ENCODE measurements at places on chromosomes 12 and 14. TPM values are rescaled to one million over a fixed set of nuclear protein-coding genes. Genes with fewer than 3 reads are reported as not detected.

GRCh38 chr14:34030864-34031263 is 80.0 kb upstream of the EGLN3 start:
- DNase-seq: no peak

GRCh38 chr12:69986114-69986513 is 161.1 kb downstream of the MYRFL start:
- no peak for DNase-seq

RASSF9 gene
- 1.2 TPM for total RNA-seq

- DNase-seq: no peak
These were observed 68.6 kb downstream of the HMGA2 start for GRCh38 chr12:65892841-65893251.

DNA sequence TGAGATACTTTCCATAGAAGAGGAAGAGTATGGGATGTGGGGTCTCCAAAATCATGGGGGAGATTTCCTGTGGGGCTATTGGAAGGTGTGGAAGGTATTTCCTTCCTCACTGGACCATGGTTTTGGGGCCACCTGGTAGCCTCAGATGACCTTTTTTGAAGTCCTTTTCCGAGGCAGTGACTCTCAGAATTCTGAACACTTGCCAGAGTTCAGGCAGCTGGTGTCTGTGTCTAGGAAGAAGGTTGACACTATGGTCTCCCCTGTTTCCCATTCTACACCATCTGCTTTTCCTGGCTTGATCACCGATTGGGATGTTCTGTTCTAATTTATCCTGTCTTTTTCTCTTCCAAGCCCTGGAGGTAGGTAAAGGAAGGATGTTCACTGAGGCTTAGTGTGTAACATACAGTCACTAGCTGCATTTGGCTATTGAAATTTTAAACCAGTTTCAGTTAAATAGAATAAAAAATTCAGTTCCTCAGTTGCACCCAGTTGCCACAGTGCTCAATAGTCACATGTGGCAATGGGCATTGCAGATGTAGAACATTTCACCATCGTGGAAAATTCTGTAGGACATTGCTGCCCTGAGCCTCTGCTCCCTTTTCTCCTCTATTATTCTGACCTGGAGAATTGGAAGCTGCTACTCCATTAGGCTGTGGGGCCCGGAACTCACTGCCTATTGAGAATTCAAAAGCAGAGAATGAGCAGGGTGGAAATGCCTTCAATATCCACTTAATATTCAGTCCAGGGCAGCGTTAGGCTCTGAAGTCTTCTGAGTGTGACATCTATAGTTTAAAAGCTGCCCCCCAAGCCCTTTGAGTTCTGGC is 11.0 kb upstream of the PLEKHG3 start:
- no peak for DNase-seq

DNA sequence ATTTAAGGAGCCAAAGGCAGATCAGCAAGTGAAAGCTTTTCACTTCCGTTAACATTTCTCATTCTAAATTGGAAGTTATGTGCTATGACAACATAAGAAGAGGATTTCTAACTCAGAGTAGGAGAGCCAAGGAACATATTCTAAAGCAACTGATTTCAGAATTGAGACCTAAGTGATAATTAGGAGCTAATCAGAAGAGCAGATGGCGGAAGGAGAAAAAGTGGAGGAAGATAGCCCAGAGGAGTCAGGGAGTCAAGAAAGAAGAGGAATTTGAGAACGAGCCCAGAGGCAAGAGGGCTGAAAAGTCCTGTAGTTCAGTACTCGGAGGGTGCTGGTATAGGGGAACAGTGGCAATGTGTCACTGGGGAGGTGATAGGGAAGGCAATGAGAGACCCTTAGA is 162.4 kb downstream of the CNTN1 start:
- DNase-seq: no peak

DNA sequence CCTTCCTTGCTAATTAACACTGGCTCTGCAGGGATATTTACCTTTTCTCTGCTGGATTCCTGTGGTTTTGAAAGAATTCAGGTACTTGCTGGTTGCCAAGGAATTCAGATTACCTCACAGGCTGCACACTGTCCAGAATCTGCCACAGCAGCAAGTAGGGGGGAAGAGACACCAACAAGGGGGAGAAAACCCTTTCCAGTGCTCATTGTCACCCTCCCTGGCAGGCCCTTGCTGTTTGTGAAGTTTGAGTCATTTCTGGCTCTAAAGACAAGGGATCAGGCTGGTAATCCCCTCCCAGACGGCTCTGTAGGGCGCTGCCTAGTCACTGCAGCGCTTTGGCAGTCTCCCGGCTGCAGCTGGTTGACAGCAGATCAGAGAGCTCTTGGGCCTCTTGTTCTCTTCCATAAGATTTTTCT is 50.8 kb downstream of the TTLL5 start:
- no peak for DNase-seq

- DNase-seq: no peak
These were observed 214.3 kb downstream of the DPF3 start for GRCh38 chr14:72679536-72680151.

GRCh38 chr12:47277972-47278448 is 198.3 kb upstream of the AMIGO2 start:
- DNase-seq: no peak

RNASE7 gene
- not detected for total RNA-seq
